Germinal center (tissue), 1 donor: ENCODE measurements at places on chromosomes 7 and 10.

- peak; percentile 26 for DNase-seq
Measured at GRCh38 chr10:62907470-62908212, 91.5 kb upstream of the EGR2 start.

- peak; percentile 83 for DNase-seq
Measured at GRCh38 chr10:59905066-59905730, 1.2 kb downstream of the CCDC6 start.

- DNase-seq: no peak
Measured at GRCh38 chr7:66303454-66304155, 98.5 kb downstream of the TPST1 start.

GRCh38 chr10:73908853-73909539 is 1.9 kb upstream of the PLAU start:
- DNase-seq: no peak

GRCh38 chr10:14086596-14086995 is 244.1 kb downstream of the FRMD4A start:
- DNase-seq: no peak

DNA sequence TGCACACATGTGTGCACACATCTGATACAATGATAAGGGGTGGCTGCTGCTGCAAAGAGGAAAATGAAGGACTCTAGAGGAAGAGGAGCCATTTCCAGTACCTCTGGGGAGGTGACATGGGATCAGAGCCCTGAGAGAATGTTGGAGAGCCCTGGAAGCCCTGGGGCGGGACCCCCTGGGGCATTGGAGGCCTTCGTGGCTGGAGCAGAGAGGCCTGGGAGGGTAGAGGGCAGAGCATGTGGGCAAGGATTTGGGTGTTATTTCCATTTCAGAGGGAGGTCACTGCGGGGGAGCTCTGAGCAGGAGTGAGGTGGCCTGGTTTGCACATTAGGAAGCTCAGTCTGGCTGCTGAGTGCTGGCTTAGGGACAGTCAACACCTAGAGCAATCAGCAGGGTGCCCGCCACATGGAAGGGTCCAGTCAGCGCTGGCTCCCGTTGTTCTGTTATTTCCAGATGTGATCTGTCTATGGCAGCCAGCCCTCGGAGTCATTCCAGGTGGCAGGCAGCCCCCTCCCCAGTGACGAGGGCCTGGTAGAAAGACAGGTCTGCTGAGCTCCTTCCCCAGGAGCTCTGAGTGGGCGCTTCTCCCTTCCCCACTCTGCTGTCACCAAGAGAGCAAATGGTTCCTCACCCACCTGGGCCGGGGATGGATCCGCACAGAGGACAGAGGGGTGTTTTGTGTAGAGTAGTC is 24.1 kb upstream of the BTBD16 start:
- no peak for DNase-seq

GRCh38 chr10:95346715-95347401 is 56.1 kb upstream of the PDLIM1 start:
- no peak for DNase-seq

DNA sequence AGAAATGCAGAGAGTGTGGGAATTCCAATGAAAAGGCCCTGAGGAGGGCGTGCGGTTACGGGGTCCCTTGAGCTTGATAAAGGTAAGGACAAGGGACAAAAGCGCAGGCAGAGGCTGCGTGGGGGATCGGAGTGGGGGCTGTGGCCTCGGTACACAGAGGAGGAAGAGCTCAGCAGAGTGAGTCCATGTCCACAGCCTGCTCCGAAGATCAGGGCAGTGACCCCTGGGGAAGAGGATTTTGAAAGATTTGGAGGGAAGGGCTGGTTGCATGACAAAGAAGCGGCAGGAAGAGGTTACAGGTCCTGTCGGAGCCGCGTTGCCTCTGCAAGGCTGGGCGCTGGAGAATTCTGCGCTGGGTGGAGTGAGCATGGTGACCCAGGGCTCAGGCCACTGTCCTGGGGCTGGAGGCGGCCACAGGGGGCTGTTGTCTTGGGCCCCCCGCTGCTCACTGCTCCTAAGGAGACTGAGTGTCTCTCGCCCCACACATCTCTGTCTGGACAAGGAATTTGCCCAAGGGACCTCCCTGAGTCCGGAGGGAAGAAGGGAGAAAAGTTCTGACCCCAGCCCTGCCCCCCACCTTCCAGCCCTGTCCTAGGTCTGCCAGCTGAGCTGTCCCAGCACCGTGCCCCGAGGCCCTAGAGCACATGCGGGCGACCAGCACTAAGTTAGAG is 69.8 kb upstream of the INSIG1 start:
- no peak for DNase-seq

DNA sequence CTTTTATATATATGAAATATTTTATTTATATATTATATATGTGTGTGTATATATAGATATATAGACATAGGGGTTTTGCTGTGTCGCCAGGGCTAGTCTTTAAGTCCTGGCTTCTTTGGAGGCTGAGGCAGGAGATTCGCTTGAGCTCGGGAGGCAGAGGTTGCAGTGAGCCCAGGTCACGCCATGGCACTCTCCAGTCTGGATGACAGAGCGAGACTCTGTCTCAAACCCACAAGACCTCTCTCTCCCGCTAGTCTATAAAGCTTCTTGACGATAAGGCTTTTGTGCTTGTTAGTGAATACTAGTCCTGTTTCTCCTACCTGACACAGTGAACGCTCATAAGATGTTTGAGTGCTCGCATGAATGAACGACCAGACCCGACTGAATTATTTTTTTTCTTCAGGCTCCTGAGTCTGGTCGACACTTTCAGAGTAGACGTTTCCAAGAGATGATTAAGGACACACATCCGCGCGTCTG is 577 bp upstream of the DDX21 start:
- no peak for DNase-seq

- DNase-seq: no peak
Measured at GRCh38 chr10:116084161-116084560, 188.8 kb downstream of the GFRA1 start.

- DNase-seq: no peak
Measured at GRCh38 chr10:3895045-3895631, 110.1 kb upstream of the KLF6 start.

GRCh38 chr7:95213148-95213547 is 111.2 kb downstream of the PON1 start:
- DNase-seq: no peak

DNA sequence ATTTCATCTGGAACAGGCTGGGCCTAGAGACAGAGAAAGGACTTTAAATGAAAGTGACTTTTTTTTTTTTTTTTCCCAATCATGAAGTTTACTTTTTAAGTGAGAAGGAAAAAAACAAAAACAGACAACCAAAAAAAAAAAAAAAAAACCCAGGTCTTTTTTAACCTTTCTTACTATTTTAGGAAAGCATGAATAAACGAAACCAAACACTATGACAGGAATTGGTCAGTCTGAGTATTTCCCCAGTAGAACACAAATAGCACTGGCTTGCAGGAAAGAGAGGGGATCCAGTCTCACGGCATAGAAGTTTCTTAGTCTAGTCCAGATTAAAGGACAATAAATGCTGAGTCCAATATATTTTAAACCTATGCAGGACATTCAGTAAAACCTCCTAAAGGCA is 180.5 kb upstream of the CCDC6 start:
- no peak for DNase-seq

GRCh38 chr10:124003871-124004662 is 89.3 kb downstream of the CHST15 start:
- DNase-seq: no peak

GRCh38 chr10:44386546-44387052 is 1.7 kb upstream of the CXCL12 start:
- DNase-seq: peak; percentile 66

GRCh38 chr10:125105706-125106255 is 54.6 kb downstream of the CTBP2 start:
- DNase-seq: no peak

- no peak for DNase-seq
Measured at GRCh38 chr7:42107484-42108240, 129.3 kb downstream of the GLI3 start.

- DNase-seq: no peak
Measured at GRCh38 chr10:89342206-89342958, 14.6 kb downstream of the IFIT3 start.

DNA sequence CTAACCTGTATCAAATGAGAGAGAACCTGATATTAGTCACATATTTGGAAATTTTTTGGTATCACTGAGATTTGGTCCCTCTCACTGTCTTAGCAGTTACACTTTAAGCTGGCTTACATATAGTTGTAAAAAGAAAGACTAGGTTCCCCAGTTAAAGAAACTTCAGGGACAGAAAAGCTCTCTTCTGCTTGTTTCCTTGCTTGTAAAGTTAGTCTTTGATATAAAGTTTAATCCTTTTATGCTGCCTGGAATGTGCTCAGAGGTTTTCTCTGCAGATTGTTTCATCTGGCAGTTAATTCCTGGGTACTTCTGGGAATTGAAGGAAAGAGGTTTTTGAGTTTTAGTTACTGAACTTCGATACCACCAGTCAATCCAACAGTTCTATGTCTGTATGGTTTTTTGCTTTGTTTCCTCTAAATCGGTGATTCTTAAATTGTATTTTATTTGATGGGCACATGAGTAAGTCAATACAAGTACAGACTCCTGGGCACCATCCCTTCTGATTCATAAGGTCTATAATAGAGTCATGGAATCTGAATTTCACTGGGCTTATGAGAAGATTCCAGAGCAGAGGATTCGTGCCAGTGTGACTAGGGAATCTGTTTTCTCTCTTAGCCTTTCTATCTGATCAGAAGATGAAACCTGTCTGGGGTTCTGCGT is 1080.9 kb upstream of the C7orf33 start:
- DNase-seq: no peak

DNA sequence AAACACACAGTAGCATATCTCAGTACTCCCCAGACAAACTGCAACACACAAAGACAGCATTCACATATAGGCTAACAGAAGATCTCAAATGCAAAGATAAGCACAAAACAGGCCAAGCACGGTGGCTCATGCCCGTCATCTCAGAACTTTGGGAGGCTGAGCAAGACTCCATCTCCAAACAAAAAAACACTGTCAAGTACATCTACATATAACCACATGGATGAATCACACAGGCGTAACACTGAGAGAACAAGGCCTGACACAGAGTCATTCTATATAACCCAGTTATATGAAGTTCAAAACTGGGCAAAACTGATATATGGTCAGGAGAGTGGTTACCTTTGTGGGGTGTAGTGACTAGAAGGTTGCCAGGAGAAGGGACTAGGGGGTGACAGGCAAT is 506.4 kb downstream of the KCNMA1 start:
- no peak for DNase-seq

DNA sequence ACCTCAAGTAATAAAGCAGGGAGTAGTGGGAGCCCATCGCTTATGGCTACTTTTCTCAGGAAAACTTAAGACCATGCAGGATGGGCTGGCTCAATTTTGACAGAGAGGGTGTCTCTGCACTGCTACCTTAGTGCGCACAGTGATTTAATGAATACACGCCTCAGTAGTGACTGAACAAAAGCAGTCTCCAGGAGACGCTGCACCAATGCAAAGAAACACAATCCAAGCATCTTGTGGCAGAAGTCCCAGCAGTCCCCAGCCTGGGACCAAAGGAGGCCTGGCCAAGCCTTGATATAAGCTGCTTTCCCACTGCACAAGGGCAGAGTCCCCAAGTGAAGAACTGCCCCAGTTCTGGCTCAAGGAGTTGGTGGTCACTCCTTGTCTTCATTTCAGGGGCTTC is 368.9 kb downstream of the KCNMA1 start:
- no peak for DNase-seq

GRCh38 chr7:108257954-108258353 is 127.8 kb upstream of the LAMB4 start:
- no peak for DNase-seq

DNA sequence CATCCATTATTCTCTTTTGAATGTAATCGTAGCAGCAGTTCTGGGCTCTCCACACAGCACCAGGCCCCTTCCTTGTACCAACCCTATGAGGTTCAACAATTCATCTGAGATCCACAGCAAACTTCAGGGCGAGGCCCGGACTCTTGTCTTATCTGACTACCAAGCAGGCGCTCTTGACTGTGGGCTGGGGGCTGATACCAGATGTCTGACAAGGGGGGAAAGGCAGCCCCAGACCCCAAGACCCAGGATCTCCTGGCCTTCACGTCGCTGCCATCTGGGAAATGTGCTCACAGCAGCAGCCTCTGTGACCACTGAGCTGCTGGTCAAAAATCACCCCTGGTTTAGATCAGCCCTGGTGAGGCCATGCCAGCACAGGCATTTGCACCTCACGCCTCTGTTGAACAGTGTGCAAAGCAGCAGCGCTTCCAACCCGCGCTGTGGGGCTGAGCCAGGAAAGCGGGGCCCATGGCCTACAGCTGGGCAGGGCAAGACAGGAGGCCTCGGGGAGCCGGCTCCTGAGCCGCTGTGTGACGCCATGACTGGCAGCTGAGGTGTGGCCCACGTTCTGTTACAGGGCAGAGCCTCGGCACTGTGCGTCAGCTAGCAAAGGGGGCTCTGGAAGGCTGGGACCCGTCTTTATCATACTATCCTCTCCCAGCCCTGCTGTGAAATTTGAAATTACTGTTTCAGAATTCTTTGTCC is 143.9 kb downstream of the PAXIP1 start:
- no peak for DNase-seq

- no peak for DNase-seq
Measured at GRCh38 chr10:28240400-28240799, 62.5 kb downstream of the MPP7 start.

GRCh38 chr10:45241865-45242520 is 73.4 kb downstream of the OR13A1 start:
- no peak for DNase-seq

DNA sequence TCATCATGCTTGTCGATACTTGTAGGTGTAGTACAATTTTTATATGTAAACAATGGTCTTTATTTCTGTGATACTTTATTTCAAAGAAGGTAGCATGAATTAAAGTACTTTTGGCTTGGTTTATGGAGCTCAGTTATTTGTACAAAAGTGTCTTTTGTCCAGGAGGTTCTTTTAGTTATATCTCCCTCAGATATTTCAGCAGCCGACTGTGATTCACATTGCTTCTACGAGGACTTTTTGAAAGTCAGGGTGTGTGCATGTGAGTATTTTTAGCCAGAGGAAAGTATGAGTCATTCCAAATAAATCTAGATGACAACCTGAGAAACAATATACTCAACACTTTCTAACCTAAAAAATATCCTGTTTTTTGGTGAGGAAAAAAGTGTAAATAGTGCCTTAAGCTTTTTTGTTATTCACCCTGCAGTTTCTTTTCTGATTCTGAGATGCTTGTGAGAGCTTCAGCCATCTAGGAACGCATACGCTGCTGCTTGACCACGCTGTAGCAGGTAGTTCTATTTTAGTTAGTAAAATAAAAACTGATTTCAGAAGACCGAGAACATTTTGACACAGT is 595 bp upstream of the SUN1 start:
- DNase-seq: no peak

DNA sequence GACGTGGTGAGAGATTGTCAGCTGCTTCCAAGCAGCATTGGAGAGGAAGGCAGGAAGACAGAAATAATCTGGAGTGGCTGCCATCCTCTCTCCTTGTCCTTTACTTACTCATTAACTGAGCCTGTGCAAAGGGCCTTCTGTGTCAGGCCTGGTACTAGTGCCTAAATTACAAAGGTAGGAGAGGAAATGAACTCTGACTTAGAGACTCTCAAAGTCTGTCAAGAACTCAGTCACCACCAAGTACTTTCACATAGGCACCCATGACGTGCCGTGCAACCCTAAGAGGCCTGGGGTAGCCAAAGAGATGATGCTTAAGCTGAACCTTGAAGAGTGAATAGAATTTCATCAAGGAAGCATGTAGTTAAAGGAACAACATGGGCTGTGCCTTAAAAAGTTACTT is 866.9 kb downstream of the LRMDA start:
- no peak for DNase-seq
